ENCODE measurements at places on chromosomes 6 and 20.

DNA sequence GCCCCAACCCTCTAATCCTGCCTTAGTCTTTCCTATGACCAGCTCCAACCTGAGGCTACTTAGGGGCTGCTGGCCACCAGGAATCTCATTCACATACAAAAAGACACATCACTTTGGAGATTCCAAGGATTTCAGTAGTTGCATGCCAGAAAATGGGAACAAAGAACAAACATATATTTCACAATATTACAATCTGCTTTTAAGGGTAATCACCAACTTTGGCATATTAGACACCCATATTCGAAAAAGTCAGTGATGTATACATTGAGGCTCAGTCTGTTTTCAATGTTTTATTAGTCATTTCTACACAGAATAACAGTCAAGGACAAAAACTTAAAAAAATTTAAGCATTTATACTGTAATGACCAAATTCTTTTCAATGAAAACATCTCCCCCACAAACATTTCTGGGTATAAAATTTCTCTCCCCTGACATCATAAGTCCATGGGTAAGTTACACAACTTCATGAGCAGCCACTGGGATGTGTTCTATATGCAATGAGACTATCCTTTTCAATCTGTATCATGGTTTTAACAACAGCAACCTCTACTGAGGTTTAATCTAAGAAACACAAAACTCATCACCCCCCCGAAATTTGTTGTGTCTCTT, 103.5 kb downstream of the MAP7 start:
- DNase-seq: no peak

- DNase-seq: no peak
Observed at GRCh38 chr6:165717732-165718465, 54.9 kb upstream of the PDE10A start.

DNA sequence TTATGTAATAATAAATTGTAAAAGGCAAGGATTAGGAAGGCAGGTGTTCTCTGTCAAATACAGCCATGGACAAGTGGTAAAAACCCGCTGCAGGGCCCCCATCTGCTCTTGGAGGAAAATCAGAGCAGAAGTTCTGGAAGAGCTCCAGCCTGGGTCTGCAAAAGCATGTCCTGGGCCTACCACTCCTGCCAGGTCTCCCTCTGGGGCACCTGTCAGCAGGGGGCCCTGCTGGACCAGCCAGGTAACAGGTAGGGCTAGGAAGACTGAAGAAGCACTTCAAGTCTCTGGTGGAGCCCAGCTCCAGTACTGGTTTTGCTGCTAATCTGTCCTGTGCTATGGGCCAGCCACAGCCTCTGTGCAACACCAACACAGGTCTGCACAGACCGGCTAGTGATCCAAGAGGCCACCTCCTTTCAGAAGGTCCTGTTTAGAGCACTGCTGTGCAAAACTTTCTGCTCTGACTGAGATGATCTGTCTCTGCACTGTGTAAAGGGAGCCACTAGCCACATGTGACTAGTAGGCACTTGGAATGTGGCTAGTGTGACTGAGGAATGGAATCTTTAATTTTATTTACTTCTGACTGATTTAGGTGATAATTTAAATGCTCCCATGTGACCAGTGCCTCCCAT, 30.2 kb downstream of the RRBP1 start:
- no peak for DNase-seq

DNA sequence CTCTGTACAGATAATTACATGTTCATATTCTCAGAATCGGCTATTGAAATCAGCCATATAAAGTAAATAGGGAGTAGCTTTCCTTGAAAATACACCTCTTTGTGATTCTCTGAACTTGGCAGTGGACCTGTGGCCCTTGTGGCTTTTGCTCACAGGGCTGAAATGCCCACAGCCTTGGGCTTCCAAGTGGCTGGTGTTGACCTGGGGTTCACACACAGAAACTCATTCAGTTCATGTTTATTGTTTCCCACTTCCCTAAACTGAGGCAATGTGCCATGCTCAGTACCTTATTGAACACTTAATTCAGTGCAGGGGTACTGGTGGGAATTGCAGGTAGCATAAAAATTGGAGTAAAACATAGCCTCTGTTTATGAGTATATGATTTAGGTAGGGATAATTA, 19.1 kb upstream of the TULP4 start:
- DNase-seq: no peak

GRCh38 chr20:38985603-38986170, 23.5 kb downstream of the DHX35 start:
- DNase-seq: no peak

DNA sequence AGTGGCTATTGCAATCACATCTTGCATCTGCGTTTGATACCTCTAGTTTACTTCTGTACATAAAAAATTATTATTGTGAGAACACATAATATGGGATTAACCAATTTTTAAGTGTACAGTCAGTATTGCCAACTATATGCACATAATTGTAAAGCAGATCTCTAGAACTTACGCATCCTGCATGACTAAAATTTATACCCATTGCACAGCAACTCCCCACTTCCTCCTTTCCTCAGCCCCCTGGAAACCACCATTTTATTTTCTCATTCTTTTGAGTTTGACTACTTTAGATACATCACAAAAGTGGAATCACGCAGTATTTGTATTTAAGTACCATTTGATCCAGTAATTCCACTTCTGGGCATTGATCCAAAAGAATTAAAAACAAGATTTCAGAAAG, 19.3 kb upstream of the OPN5 start:
- DNase-seq: no peak

GRCh38 chr6:134437376-134437775, 119.5 kb upstream of the SGK1 start:
- DNase-seq: no peak

- no peak for DNase-seq
Observed at GRCh38 chr6:9186148-9186547, 750.8 kb upstream of the SLC35B3 start.

DNA sequence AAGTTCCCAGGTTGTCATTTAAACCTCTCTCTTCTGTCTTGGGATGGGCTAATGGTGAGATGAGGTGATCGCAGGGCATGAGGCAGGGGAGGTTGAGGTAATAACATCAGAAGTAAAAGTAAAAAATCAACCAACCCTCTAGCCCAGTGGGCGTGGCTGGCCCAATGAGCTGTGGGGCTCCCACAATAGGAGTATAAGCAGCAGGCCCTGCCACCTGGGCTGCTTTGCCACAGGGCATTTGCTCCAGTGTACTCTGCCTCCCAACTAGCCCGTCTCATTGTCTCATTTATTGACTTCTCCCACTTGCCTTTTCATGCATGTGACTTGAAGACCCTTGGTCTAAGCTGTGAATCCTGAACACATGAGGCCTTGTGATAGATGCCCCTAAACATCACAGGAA, 62.8 kb downstream of the PHACTR3 start:
- DNase-seq: no peak
